Cardiac atrium fibroblast (primary cell): ENCODE measurements at places on chromosomes 13 and 19. TPM values are rescaled to one million over a fixed set of nuclear protein-coding genes. Genes with fewer than 3 reads are reported as not detected.

Gene TRIP10
- 47.0 and 90.1 TPM in 2 replicates for total RNA-seq

Gene CNMD
- total RNA-seq, result not detected in 2 replicates

Gene SLC6A16
- 0.97 TPM in 1 of 2 replicates, not detected in the other for total RNA-seq

Gene CEACAM8
- not detected in 2 replicates for total RNA-seq

Gene SMIM44
- total RNA-seq, result not detected in 2 replicates

Gene PRODH2
- total RNA-seq, result not detected in 2 replicates

Gene ZMYM2
- total RNA-seq, result 29.2 and 34.2 TPM in 2 replicates

Gene KCNN4
- total RNA-seq, result not detected in 2 replicates
